Muscle of arm (tissue), 14 donors: ENCODE measurements at places on chromosomes 1 and 21. TPM values are rescaled to one million over a fixed set of nuclear protein-coding genes. Genes with fewer than 3 reads are reported as not detected.

GRCh38 chr1:220516722-220517042 lies 11.3 kb upstream of the MARK1 start:
- DNase-seq = no peak

DNA sequence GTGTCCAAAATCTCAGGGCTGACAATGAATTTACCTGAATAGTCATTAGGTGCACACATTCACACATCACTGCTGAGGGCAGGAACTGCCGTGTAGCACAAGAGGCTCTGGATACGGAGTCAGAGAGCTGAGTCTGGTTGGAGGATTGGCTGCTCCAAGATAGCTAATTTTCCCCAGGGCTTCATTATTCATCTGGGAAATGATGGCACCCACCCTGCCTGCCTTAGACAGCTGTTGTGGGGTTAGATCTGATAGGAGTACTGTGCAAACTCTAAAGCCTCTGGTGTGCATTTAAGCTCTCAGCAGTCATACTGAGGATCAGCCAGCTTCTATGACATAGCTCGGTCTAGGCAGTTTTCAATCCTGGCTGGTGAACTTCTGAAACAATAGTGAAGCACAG lies 67.0 kb downstream of the LMX1A start:
- DNase-seq = no peak

- no peak for DNase-seq
Measured at GRCh38 chr1:84303314-84303830, 1.9 kb downstream of the SAMD13 start.

GRCh38 chr1:31479811-31480210 lies 66.8 kb downstream of the SERINC2 start:
- DNase-seq = no peak

DNA sequence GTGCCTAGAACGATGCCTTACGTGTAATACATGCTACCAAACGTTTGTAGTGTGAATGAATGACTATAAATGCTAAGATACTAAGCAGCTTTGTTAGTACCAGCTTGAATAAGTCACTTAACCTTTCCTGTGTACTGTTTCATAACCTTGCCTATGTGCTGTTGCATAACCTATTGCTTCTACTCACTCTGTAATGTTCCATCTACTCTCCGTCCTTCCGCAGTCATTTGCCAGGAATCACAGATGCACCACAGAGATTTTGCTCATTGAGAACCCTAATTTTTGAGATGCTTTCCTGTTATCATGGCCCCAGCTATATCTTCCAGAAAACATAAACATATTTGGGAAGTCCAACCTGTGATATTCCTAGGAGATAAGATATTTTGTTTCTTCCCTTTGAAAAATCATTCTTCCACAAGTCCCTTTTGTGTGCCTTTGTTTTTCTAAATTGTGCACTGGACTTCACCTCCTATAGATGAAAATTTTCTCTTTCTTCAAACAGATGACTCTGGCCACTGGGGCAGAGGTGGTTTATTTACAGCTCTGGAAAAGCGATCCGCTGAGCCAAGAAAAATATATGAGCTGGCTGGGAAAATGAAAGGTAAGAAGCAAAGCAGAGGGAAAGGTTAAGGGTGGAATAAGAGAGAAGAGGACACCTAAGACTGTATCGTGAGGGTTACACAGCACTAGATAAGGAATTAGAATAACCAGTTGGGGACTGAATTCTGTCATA lies 44.8 kb downstream of the CHD1L start:
- no peak for DNase-seq

DNA sequence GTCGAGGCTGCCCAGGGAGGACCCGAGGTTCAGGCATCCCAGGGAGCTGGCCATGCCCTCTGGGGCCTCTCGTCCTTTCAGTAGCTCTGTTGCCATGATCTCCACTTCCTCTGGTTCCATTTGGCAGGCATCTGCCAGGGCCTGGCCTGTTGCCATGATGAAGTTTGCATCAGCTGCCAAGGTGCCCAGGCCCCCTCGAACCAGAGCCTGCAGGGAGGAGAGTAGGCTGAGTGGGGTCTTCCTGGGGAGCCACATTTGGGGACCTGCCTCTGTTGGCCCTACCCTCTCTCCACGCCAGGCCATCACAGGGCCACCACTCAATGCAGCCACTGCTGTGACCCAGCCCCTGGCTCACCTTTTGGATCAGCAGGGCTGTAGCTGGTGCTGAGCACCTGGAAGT lies 16.4 kb upstream of the KIF21B start:
- no peak for DNase-seq

GRCh38 chr1:162035241-162035640 lies 11.6 kb upstream of the OLFML2B start:
- no peak for DNase-seq

DNA sequence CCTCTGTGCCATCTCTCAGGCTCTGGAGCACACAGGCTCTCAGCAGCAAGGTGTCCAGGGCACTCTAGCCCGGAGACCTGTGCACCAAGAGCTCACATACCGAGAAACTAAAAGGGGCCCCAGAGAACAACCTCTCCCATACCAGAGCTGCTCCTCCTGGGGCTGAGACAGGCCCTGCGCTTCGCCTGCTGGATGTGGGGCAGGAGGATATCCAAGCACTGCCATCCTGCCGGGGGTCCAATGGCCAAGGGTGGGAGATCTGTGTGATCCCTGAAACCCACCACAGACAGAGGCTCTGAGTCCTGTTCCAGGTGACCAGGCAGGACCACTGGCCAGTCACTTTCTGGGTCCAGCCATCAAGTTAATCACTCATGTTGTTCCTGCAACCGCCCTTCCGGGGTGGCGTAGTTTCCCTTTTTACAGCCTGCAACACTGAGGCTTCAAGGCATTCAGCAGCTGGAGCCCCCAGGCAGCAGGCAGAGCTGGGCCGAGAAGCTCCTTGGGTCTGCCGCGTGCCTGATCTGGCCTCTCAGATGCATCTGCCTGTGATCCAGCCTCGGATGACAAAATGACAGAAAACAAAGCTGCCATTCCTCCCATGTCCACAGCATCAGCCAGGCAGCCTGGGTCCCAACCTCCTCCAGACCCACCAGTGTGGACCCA lies 36.7 kb upstream of the ACTRT2 start:
- DNase-seq = no peak

DNA sequence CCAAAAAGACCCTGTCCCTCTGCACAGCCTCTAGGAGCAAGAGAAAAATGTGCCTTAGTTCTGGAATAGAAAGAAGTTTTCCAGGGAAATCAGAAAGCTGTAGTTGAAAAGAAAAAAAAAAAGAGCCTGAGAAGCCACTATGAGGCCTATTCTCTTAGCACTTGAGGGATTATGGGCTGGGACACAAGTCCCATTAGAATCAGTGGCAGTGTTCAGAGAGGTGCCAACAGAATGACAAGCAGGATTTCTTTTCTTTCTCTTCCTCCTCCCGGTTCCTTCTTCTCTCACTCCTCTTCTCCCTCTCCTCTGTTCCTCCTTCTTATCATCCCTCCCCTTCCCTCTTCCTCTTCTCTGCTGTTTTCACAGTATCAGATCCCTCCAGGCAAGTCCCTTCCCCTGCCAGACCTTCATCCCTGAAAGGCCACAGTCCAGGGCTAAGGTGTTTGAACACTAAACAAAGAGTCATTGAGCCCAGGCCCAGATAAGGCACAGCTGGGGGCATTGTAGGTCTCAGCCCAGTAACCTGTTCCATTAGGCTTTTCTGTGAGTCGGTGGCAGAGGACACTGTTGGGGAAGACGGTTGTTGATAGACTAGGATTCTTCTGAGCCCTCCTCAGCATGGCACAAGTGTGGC lies 64.7 kb upstream of the LPGAT1 start:
- no peak for DNase-seq

GRCh38 chr1:78620666-78621065 lies 418 bp downstream of the IFI44L start:
- DNase-seq = no peak

- no peak for DNase-seq
Measured at GRCh38 chr1:42318601-42319000, 16.4 kb downstream of the FOXJ3 start.

DNA sequence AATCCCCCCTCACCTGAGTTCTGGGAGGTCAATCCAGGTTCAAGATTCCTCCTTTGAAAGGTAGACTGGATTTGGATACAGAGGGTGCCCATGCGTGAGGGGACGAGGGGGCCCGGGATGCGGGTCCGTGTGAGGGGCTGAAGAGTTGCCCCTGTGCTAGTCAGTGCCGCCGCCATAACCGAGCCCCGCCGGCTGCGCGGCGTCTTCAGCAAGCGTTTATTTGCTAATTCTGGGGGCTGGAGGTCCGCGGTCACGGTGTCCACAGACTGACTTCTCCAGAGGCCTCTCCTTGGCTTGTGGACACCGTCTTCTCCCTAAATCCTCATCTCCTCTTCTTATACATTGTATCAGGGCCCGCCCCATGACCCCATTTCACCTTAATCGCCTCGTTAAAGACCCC lies 20.9 kb upstream of the SAMD11 start:
- no peak for DNase-seq

DNA sequence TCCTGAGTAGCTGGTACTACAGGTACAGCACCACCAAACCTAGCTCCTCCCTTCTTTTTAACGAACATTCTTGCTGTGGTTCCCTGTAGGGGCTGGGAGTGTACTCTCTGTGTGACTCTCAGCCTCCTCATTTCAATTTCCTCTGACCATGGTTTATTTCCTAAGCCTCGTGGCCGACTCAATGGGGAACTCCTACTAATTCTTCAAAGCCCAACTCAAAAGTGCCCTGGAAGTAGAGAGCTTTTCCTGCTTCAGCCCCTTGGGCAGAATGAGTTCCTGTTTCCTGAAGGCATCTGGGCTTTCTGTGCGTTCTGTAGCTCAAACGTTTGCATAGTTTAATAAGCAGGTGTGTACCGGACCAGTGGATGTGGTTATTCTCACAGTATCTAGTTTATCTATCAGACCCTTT lies 70.9 kb upstream of the ACOT11 start:
- no peak for DNase-seq

- no peak for DNase-seq
Measured at GRCh38 chr21:34865400-34866241, 183.5 kb downstream of the RUNX1 start.

DNA sequence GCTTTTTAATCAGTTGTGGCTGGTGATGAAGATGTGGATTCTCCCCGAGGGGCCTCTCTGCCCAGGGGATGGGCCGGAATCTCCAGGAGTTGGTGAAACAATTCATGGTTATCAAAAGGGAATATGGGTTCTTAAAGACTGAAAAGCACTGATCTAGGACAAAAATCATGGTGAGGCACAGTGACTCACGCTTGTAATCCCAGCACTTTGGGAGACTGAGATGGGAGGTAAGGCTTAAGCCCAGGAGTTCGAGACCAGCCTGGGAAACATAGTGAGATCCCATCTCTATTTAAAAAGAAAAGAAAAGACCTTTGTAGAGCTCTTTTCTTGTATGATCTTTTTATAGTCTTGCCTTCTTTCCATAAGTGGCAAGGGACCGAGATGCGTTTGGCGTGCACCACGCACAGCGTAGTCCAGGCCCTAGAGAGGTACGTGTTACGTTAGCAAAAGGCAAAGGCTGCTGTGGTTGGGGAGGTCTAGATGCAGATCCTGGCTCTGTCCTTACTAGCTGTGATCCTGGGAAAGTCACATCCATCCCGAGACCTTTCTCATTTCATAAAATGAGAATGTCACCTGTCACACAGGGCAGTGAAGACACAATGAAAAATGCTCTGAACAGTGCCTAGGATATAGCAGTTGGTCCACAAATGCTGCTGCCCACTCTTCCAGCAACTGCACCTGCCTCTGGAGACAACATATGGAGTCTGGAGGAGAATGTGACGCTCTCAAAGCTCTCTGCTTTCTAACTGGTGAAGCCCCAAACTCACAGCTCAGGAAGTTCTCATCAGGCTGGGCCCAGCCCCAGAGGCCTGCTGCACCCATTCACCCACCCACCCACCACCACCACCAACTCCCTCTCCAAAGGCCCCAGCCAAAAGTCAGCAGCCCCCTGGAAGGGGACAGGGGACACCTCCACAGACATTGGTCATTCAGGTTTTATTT lies 54.8 kb downstream of the KIF21B start:
- DNase-seq = no peak

GRCh38 chr1:173475564-173476196 lies 1.5 kb upstream of the PRDX6 start:
- no peak for DNase-seq

GRCh38 chr1:3992103-3992556 lies 92.1 kb upstream of the C1orf174 start:
- DNase-seq = no peak

- no peak for DNase-seq
Measured at GRCh38 chr1:202643397-202644218, 66.6 kb downstream of the SYT2 start.

DNA sequence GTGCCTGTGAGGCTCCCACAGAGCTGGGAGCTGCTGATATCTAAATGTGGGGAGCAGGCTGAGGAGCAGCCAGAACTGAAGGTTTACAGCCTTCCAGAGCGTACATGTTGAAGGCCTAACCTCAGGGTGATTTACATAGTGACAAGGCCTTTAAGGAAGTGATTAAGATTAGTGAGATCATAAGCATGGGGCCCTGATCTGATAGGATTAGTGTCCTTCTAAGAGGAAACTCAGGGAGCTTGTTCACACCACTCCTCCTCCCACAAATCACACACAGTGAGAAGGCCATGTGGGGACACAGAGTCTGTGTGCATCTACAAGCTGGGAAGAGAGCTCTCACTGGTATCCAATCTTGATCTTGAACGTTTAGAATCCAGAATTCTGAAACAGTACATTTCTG lies 92.3 kb upstream of the NBPF6 start:
- no peak for DNase-seq

DNA sequence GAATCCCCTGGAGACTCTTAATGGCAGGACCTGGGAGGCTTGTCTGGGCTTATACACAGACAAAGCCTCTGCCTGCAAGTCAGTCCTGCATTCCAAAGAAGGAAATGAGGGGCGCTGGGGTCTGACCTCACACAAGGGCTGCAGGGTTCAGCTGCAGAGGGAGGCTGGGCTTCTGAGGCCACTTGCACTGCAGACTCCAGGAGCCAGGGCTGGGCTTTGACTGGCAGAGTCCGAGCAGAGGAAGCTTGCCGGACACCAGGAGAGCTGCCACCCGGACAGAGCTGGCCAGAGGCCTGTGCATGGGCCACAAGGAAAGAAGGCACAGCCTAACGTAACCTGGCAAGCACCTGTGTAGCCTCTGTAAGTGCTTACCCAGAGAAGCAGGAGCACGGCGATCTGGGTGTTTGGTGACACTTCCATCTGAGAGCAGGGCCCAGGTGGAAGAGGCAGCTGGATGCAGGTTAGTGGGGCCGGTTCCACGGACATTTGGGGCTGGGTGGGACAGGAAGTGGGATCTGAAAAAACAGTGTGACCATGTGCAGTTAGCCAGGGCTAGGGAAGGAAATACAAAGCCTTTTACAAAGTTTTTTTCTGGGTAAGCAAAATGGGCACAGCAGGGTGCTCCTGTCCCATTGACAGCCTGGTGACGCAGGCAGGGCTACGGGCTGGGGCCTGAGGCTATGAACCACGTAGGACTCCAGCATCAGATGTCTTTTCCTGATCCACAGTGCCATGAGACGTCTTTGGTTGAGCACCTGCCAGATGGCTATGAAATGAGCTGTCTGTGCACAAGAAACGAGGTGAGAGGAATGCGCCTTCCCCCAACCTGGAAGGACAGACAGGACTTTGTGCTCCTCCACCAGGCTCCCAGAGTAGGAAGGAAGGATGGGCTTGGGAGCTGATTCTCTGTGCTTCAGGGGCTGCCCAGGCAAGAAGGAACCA lies 37.3 kb upstream of the LBR start:
- DNase-seq = no peak

- peak; percentile 91 for DNase-seq
Measured at GRCh38 chr1:226547754-226548191, 791 bp upstream of the STUM start.

The PKN2 gene
- polyA plus RNA-seq = 29.0 TPM

The PROX1 gene
- polyA plus RNA-seq = 15.8 TPM

The MAP10 gene
- polyA plus RNA-seq = 3.6 TPM

The KIF2C gene
- 15.5 TPM for polyA plus RNA-seq

The WDR64 gene
- 0.32 TPM for polyA plus RNA-seq

The LCE2C gene
- not detected for polyA plus RNA-seq

The ERICH3 gene
- polyA plus RNA-seq = 0.07 TPM

The NFASC gene
- 1.3 TPM for polyA plus RNA-seq
